ENCODE measurements at places on chromosomes 2 and 18. TPM values are rescaled to one million over a fixed set of nuclear protein-coding genes. Genes with fewer than 3 reads are reported as not detected.

The GTF2A1L gene
- not detected for total RNA-seq

The TMEM37 gene
- 1.6 TPM for total RNA-seq

The MAP4K3 gene
- 25.6 TPM for total RNA-seq

The BCL11A gene
- 0.04 TPM for total RNA-seq

The RNU2-63P gene
- not detected for total RNA-seq

The FSIP2 gene
- total RNA-seq, result not detected

The NGEF gene
- 16.8 TPM for total RNA-seq

The DSG2 gene
- total RNA-seq, result 68.1 TPM

The KYNU gene
- total RNA-seq, result 304 TPM

The C1QL2 gene
- 0.14 TPM for total RNA-seq

The PTPRN gene
- total RNA-seq, result 2.2 TPM

The CBLN2 gene
- 0.06 TPM for total RNA-seq

The KHK gene
- 7.3 TPM for total RNA-seq

The SCN9A gene
- total RNA-seq, result 6.3 TPM

The LHCGR gene
- total RNA-seq, result not detected

The DTNA gene
- total RNA-seq, result 0.17 TPM

The DAW1 gene
- 1.7 TPM for total RNA-seq

The SERPINB2 gene
- not detected for total RNA-seq

The CXCR4 gene
- total RNA-seq, result 0.44 TPM

The REG1B gene
- not detected for total RNA-seq

The SKOR2 gene
- not detected for total RNA-seq

The SRD5A2 gene
- 0.04 TPM for total RNA-seq

The G6PC2 gene
- total RNA-seq, result not detected

The CCDC74A gene
- total RNA-seq, result 17.3 TPM

The ZBTB7C gene
- 0.05 TPM for total RNA-seq

The LINC00305 gene
- total RNA-seq, result not detected

The IL1F10 gene
- total RNA-seq, result not detected

The CD28 gene
- not detected for total RNA-seq

The GRB14 gene
- 3.1 TPM for total RNA-seq

The AQP12A gene
- total RNA-seq, result not detected

The DSC3 gene
- total RNA-seq, result 1.8 TPM

The TLX2 gene
- 0.30 TPM for total RNA-seq

The ABCG5 gene
- not detected for total RNA-seq

The CCDC93 gene
- 13.2 TPM for total RNA-seq

The CD207 gene
- not detected for total RNA-seq

The SMCHD1 gene
- total RNA-seq, result 19.8 TPM

The MROH2A gene
- 0.32 TPM for total RNA-seq

The CIB4 gene
- total RNA-seq, result 0.16 TPM

The RAB6C gene
- not detected for total RNA-seq

The SNED1 gene
- 0.43 TPM for total RNA-seq

The ARHGAP28 gene
- 0.09 TPM for total RNA-seq

The FAP gene
- 0.08 TPM for total RNA-seq

The C2orf66 gene
- 0.07 TPM for total RNA-seq

The EVX2 gene
- total RNA-seq, result not detected

The KCNF1 gene
- total RNA-seq, result 36.5 TPM

The GPR45 gene
- not detected for total RNA-seq

The ZNF519 gene
- 2.1 TPM for total RNA-seq

The KRTCAP3 gene
- 1.4 TPM for total RNA-seq

The DSG1 gene
- not detected for total RNA-seq

The PCARE gene
- not detected for total RNA-seq

The LYG1 gene
- 1.6 TPM for total RNA-seq

The GPBAR1 gene
- total RNA-seq, result 0.15 TPM

The TXNDC2 gene
- total RNA-seq, result 0.38 TPM

The CHRNA1 gene
- total RNA-seq, result not detected

The TNFAIP6 gene
- total RNA-seq, result 3.0 TPM
